Stimulated activated CD8-positive, alpha-beta memory T cell treated with anti-CD3 and anti-CD28 coated beads, Interleukin-4, amount 100 ng/mL, for 4 hours (primary cell): ENCODE measurements at places on chromosomes 3 and 15.

GRCh38 chr15:58212909-58213526, 74.8 kb downstream of the AQP9 start:
- DNase-seq, result no peak

- no peak for DNase-seq
These were observed 66.4 kb upstream of the RPL35A start for GRCh38 chr3:197883541-197883940.

DNA sequence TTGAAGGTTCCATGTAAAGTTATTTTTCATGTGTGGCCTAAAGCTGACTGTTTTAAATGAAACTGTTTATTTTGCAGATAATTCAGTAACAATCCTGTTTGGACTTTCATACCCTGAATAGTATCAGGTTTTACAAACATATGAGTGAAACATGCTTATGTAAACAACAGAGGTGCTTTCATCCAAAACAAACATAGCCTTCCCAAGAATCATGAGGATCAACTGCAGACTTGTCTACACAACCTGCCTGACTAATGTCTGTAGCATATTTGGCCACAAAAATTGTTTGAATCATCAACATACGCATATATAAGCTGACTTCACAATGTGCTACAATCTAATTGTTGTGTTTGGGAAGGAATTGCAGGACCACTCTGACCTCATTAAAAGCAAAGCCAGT, 190.4 kb downstream of the DIPK2A start:
- no peak for DNase-seq

GRCh38 chr3:156678197-156678596, 3.8 kb downstream of the TIPARP start:
- DNase-seq, result no peak

DNA sequence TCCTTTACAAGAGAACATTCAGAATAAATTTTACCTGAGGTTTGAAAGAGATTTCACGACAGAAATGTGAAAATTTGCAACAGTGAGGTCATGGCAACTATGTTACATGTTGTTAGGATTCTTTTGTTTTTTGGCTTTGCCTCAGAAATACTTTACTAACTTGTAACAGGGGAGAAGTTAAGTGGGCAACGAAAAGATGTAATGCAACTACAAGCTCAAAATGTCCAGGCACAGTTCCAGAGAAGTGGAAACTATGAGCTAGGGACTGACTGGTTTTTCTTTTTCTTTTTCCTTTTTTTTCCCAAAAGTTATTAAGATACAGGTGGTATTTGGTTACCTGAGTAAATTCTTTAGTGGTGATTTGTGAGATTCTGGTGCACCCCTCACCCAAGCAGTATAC, 111.5 kb upstream of the PPP2R3A start:
- no peak for DNase-seq

DNA sequence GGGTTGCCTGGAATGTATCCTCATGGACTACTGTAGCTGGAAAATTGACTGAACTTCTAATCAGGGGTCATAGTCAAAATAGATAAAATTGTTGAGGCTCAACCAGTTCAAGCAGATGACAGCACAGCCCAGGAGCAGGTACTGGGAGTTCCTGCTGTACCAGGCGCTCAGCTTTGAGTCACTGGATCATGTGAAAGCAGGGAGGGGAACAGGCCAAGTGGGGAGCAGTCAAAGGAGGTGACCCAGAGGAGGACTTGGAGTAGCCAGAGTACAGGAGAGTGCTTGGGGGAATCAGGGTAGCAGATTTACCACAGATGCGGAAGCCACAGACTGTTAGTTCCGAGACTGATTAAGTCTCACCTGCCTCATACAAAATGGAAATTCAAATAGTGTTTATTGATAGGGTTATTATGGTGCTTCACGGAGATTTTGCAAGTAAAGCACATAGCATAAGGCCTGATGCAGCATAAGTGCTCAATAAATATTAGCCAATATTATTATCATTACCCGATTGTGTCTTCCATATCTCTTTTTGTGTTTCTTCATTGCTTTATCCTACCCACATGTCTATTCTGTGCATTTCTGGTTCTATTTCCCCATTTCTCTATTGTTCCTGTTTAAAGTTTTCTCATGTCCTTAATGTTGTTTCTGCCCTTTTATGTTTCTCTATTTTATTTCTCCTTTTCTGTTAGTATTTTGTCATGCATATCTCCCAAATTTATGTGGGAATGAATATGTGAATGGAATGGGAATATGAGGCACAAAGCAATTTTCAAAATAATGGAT, 369.2 kb upstream of the MCTP2 start:
- DNase-seq, result no peak

DNA sequence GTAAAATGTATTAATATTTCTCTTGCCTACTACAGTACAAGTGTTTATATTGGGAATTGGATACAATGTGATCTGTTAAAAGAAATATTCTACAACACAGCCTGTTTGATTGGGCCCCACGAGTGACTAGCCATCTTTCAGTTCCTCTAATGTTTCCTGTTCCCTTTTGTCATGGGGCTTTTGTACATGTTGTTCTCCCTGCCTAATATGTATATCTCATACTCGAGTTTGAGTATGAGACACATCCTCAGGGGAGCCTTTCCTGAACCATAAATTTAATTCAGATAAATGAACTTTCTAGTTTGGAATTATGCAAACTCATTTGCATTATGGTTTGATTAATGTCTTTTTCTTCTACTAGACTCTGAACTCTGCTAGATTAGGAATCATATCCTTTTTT, 65.5 kb downstream of the MEF2A start:
- no peak for DNase-seq

DNA sequence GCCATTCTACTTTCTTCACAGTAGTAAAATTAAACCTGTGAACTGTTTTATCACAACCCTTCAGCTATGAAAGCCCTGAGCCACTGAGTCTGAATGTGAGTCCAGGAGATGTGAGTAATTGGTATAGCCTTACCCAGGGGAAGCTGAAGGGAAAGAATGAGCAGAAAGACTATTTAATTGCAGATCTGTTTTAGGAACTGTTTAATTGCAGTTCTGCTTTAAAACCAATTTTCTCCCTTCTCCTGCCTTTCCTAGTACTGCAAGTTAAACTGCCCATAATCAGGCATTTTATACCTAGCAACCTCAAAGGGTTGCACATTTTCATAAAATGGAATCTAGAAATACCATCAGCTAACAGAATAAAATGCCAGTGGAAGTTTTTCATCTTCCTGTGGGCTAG, 476.7 kb downstream of the OCA2 start:
- DNase-seq, result no peak

DNA sequence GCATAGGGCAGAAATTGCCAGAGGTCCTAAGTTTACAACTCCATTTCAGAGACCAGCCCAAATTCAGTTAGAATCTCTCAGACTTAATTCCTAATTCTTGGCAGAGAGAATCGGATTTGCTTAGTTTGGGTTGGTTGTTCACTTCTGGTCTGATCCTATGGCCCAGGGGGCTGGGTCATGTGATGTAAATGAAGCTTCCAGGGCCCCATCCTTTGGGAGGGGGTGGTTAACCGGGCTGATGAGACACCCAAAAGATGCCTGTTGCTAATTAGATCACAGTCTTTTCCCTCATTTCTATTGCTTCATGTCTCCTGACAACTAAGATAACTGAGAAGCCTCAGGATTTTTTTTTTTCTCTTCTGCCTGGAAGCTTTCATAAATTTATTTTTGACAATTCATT, 11.1 kb upstream of the ZNF620 start:
- DNase-seq, result no peak
